A673 (cell line): ENCODE measurements at places on chromosomes 6 and 20.

DNA sequence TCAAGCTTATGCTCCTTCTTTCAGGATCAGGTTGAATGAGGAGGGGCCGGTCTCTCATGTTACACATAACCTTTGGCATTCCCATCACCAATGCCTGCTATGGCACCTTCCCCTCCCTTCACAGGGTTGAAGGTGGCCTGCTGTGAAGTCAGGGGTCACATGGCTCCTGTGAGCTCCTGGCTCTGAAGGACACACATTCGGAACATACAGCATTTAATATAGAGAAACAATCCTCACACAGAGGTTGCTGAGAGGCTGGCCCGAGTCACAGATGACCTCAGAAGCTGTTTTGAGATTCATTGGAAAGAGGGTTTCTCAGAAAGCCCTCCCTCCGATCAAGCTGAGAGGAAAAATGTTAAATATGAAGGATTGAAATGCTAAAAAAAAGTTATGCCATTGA, 82.1 kb downstream of the PSMG4 start:
- no peak for DNase-seq

- DNase-seq = peak; percentile 52
Observed at GRCh38 chr6:44856479-44856878, 469.0 kb downstream of the CDC5L start.

DNA sequence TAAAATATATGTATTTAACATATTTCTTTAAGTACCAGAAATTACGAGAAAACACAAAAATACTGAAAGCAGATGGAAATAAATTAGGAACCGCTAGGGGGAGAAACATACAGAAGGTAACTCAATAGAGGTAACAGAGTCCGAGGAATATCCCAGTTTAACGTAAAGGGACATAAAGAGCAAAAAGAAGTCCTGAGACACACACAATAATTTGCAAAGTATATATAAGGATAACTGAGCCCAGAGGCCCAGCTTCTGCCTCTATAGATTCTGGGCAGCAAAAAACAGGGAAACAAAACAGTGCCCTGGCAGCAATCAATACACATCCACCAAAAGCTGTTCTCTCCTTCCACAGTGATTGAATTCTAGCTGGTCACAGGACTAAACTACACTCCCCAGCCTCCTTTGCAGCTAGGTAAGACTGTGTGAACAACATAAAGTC, 15.1 kb downstream of the TBC1D32 start:
- peak; percentile 60 for DNase-seq

DNA sequence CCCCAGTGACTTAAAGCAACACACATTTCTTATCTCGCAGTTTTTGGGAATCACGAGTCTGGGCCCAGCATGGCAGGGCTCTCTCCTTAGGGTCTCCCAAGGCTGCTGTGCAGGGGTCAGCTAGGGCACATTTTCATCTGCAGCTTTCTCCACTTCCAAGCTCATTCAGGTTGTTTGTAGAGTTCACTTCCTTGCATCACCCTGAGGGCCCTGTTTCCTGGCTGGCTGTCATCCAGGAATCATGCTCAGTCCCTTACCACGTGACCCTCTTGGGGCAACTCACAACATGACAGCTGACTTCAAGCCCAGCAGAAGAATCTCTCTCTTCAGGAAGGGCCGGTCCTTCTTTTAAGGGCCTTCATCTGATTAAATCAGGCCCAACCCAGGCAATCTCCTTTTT, 21.3 kb downstream of the SNAP25 start:
- DNase-seq = peak; percentile 56

DNA sequence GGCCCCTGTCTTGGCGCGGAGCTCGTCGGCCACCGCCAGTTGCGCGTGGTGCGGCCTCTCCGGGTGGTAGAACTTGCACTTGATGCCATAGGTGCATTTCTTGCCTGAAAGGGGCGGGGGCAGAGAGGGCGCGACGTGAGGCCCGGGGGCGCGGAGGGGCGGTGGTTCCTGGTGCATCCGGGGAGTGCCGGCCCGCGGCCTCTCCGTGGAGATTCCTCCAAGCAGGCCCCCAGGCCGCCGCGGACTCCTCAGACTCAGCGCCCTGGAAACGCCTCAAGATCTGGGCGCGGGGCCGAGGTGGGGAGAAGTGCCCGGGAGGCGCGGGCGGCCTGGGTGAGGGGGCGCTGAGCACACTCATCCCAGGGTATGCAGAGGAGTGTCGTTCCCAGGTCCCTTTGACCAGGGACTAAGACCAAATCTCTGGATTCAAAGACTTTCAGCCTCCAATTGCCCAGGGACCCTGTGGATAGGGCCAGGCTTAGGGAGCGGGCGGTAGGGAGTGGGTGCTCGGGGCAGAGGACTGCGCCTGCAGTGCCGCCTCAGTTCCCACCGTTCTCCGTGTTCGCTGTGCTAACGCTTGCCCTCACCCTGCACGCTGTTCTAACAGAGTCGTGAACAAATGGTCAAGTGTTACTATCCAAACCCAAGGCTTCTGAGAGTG, 33.3 kb downstream of the ZC3H12D start:
- DNase-seq = no peak

GRCh38 chr6:85388531-85388930, 61.4 kb upstream of the NT5E start:
- no peak for DNase-seq

DNA sequence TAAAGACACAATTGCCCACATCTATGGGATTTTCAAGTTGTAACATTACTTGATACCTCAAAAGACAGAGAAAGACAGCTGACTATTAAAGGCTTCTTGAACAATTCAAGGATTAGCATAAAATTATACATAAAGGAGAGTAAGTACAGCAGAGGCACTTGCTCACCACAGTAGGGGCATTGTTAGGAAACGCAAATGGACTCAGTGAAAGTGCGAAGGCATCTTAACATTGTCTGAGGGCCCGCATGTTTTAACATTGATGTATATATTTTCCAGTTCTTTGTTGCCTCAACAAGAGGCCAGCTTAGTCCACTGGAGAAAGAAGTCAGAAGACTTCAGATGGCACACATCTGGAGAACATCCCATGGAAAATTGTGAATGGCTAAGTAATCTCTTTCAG, 115.4 kb downstream of the SIM1 start:
- peak; percentile 16 for DNase-seq

- DNase-seq = no peak
Observed at GRCh38 chr20:63398744-63399514, 37.8 kb upstream of the CHRNA4 start.

- peak; percentile 93 for DNase-seq
Observed at GRCh38 chr6:16774437-16774836, 13.2 kb upstream of the ATXN1 start.

DNA sequence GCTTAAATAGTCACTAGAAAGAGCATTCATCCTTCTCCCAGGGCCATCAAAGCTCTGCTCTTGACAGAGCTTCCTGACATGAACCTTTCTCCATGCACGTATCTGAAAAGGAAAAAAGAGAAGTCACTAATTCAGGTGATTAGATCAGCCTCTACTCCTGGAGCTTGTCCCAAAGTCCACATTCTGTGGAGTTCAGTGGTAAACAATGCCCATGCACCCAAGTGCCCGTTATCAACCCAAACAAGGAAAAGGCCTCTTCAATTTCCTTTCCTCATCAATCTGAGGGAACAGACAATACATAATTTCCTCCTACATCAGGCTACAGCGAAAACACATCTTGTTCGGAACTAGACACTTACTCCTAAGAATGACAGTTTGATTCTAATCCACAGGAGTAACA, 129.2 kb upstream of the PCSK2 start:
- no peak for DNase-seq

DNA sequence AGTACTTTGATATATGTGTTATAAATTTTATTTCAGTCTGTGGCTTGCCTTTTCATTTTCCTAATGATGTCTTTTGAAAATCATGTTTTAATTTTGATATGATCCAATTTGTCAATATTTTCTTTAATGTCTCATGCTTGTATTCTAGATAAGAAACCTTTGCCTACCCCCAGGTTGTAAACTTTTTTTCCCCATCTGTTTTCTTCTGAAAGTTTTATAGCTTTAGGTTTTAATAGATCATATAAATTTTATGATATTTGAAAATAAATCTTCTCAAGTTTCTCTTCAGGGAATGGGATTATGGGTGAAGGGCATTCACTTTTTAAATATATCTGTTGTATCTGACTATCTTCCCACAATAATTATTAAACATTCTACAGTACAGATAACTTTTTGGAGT, 66.7 kb downstream of the SESN1 start:
- DNase-seq = no peak

GRCh38 chr6:35494161-35494563, 2.7 kb downstream of the TEAD3 start:
- DNase-seq = no peak

GRCh38 chr6:139271056-139271455, 20.7 kb downstream of the TXLNB start:
- no peak for DNase-seq

DNA sequence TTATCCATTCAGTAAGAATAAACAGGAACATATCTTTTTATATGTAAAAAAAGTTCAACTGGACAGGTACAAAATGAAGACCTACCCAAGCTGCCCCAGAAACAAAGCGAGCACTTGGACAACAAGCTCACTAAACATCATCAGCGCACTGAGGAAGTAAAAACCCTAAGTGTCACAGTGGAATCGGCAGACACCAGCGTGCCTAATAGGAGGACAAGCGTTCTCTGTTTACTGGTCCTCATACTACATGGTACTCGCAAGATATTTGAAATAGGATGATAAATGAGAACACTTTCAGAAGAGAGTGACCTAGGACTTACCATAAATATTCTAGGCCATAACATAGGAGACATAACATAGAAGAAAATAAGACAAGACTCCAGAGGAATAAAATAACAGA, 18.2 kb downstream of the MAP7 start:
- no peak for DNase-seq

DNA sequence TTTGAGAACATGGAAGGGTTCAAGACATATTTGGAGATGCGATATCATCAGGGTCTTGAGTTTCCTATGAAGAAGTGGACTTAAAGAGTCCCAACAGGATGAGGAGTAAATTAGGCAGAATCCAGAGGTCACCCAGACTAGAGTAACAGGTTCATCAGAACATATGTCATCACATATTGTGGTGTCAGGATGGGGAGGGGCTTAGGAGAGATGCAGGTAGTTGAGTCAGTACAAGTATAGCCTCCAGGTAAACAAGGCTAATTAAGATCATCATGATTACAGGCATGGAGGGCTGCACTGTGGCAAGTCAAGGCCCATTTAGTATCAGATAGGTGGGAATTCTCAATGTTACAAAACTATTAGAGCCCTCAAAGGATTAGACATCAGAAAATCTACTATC, 90.1 kb upstream of the PAK5 start:
- no peak for DNase-seq

GRCh38 chr20:48841196-48841874, 13.5 kb upstream of the PREX1 start:
- no peak for DNase-seq

DNA sequence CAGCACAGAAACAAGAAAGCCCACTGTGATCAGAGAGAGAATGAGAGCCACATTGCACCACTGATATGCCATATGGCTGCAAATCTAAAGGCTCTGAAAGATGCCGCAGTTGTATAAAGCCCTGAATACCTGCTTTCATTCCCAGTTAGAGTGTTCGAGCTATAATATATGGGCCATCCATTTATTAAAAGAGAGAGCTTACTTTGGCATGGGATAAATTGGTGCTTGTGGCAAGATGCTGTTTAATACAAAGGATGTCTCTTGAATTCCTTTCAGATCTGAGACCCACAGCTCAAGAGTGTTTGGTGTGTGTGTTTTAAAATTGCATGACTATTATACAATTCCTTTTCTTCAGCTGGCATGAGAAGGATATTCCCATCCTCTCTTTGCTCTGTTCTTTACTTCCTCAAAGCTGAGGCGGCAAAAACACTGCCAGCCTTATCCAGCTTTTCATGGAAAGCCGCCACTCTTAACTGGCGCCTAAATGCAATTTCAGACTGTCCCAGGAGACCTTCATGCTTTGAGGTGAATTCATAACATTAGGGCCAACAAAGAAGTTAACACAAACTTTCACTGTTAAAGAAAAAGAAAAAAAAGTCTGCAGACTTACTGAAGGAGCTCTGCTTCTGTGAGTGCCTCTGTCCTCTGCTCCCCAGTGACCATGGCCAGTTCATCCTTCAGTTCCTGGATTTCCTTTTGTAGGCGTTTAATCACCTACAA, 147.6 kb downstream of the KIF6 start:
- peak; percentile 18 for DNase-seq

- DNase-seq = no peak
Observed at GRCh38 chr6:3033652-3034051, 34.0 kb downstream of the NQO2 start.

- DNase-seq = no peak
Observed at GRCh38 chr6:43999628-44000027, 127.6 kb downstream of the MRPL14 start.

GRCh38 chr20:20859510-20859909, 147.1 kb upstream of the RALGAPA2 start:
- no peak for DNase-seq

GRCh38 chr6:159933077-159933476, 35.8 kb upstream of the IGF2R start:
- DNase-seq = no peak

GRCh38 chr6:153858529-153858928, 180.5 kb upstream of the OPRM1 start:
- no peak for DNase-seq

DNA sequence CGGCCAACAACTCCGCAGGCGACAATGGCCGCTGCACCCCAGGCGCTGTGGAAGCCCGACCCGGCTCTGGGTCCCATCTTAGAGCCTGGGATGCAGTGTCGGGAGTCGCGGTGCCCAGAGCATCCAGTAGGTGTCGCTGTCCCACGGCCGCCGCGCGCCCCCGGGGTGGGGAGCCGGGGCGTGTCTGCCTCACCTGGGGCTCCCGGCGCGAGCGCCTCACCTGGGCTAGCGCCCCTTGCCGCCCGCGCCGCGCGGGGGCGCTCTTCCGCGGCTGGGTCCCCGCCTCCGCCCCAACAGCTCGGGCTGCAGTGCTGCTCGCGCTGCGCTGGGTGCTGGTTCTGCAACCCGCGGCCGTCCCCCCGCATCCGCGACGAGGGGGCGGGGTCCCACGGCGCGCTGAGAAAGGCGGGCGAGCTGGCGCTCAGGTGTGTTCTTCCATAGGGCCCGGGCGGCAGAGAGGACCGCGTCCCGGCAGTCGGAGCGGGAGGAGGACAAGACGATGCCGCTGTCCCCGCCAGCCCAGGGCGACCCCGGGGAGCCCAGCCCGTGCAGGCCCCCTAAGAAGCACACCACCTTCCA, at the start of gene CRYBG1:
Gene CRYBG1 (plus strand): TSS at position 308 of the 579 bp plus-strand sequence. CDS start 192 bp downstream, at position 500.
- peak; percentile 72 for DNase-seq

GRCh38 chr6:81145506-81145905, 607.0 kb downstream of the TENT5A start:
- no peak for DNase-seq

- no peak for DNase-seq
Observed at GRCh38 chr6:121619013-121619412, 183.6 kb downstream of the GJA1 start.

DNA sequence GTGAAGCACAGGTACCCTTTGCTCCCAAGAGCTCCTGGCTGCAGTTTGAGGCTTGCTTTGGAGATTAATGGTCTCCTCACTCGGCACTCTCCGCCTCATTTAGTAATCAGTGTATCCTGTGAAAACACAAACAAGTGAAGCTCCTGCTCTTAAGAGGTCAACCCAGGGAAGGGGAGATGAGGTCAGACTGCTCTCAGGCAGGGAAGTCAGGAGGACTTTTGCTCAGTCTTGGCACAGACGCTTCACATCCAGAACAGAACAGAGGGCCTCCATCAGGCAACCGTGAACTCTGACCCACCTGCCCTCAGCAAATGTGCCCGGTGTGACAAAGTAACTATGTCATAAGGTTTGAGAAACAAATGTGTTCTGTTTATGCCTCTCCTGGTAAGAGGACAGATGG, 428.8 kb upstream of the JARID2 start:
- no peak for DNase-seq

- DNase-seq = no peak
Observed at GRCh38 chr20:16385891-16386290, 187.4 kb downstream of the KIF16B start.

- no peak for DNase-seq
Observed at GRCh38 chr6:170186006-170186935, 104.6 kb downstream of the DLL1 start.
